ENCODE measurements at places on chromosomes 12 and 14.
A peak's percentile ranks its signal among the peaks of the same experiment; 100 is the strongest.

GRCh38 chr14:25522116-25522515 is 472.2 kb upstream of the STXBP6 start:
- no peak for DNase-seq

GRCh38 chr12:12083688-12084087 is 12.9 kb downstream of the BCL2L14 start:
- no peak for DNase-seq

- no peak for DNase-seq
Measured at GRCh38 chr12:115169981-115170380, 486.0 kb upstream of the TBX3 start.

DNA sequence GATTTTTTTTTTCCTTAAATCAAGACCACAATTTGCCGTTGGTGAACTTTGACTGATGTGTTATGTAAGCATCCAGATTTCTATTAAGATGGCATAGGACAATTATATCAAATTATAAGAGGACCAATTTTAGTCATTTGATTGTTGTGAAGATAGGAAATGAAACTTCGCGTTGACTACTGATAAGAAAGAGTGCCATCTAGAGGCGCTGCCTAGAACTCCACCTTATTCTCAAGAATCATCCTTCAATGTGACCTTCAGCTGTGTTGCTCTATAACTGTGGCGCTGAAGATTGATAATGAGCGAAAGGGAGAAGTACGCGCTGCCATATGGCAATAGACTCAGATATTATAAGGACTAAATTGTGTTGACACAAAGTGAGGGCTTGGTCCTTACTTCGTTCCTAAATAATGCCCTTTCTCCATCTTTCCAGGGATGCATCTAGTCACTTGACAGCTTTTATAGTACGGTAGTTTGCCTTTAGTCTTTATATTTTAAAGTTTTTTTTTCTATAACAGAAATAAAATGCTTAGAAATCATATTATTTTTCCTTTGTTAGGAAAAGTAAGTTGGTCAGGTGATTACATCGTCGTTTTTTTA is 350.8 kb upstream of the STXBP6 start:
- no peak for DNase-seq

- DNase-seq: no peak
Measured at GRCh38 chr14:60642270-60643140, 6.8 kb downstream of the SIX1 start.

DNA sequence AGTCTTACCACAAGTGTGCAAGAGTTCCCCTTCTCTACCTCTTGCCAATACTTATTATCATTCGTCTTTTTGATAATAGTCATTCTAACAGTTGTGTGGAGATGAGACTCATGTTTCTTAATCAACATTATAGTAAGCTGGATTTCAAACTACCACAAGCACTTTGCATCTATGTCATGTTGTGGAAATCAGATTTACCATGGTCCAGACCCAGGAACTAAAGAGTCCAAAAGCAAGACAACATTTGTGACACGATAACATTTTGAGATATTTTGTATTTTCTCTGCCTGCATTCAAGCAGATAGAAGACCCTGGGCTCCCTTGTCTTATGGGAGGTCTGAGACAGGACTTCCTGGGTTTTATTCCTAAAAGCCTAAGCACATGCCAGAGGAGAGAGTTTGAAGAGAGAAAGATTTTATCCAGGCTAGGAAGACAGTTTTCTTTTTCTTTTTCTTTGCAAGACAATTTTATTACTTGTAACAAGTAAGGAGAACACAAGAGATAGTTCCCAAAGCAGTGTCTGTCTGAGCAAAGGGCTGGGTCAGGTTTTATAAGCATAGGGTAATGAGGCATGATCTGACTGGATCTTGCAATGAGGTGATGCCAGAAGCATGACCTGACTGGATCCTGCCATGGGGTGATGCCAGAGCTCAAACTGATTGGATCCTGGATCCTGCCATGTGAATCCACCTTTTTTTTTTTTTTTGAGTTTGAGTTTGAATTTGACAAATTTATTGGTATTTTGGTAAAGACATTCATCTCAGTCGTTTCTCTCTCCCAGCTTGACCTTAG is 180.5 kb upstream of the HMGA2 start:
- peak; percentile 52 for DNase-seq

- no peak for DNase-seq
Measured at GRCh38 chr12:102962532-102962931, 5.1 kb downstream of the ASCL1 start.

Data from stromal cell of bone marrow (primary cell).